ENCODE measurements at places on chromosomes 13 and 19.

DNA sequence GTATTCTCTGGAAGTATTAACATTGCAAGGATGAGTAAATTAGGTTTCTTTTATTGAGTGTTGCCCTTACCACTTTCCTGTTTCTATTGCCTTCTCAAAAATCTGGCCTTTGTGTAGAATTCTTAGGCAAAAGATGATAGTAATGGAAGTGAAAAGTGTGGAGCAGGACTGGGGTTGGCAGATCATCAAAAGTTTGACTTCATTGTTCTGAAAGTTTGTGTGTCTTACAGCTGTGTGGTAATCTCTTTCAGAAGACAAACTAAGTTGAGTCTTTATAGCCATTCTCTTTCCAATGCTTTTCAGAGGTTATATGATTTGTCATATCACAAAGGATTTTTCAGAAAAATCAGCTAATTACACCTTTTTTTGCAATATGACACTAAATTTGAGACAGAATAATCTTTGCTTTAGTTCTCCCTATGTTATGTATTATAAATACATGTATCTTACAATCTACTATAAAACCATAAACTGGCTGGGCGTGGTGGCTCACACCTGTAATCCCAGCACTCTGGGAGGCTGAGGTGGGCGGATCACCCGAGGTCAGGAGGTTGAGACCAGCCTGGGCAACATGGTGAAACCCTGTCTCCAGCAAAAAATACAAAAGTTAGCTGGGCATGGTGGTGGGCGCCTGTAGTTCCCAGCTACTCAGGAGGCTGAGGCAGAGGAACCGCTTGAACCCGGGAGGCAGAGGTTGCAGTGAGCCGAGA lies 8.7 kb upstream of the KCNRG start:
- no peak for DNase-seq

DNA sequence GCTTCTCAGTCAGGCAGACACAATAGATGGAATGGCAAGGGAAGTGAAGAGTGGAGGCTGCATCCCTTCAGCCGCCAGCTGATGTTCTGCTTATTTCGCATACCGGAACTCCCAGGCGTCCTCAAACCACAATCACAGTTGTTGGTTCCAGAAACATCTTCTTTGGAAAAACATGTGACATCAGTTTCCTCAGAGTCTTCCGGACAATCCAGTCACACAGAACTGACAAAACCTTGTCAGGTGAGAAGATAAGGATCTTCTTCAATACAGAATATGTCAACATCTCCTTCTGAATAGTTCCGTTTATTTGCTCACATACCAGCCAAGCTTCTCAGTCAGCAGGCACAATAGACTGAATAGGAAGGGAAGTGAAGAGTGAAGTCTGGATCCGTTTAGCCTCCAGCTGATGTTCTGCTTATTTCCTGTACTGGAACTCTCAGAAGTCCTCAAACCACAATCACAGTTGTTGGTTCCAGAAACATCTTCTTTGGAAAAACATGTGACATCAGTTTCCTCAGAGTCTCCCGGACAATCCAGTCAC lies 45.1 kb upstream of the CEACAM21 start:
- DNase-seq = no peak

- no peak for DNase-seq
These were observed 155.5 kb downstream of the FLT1 start for GRCh38 chr13:28339419-28339818.

- DNase-seq = no peak
These were observed 97.5 kb downstream of the FOXO1 start for GRCh38 chr13:40569024-40569350.

GRCh38 chr13:114161028-114161556 lies 18.0 kb upstream of the CFAP97D2 start:
- no peak for DNase-seq

GRCh38 chr13:57634839-57635165 lies 3.3 kb downstream of the PCDH17 start:
- no peak for DNase-seq

DNA sequence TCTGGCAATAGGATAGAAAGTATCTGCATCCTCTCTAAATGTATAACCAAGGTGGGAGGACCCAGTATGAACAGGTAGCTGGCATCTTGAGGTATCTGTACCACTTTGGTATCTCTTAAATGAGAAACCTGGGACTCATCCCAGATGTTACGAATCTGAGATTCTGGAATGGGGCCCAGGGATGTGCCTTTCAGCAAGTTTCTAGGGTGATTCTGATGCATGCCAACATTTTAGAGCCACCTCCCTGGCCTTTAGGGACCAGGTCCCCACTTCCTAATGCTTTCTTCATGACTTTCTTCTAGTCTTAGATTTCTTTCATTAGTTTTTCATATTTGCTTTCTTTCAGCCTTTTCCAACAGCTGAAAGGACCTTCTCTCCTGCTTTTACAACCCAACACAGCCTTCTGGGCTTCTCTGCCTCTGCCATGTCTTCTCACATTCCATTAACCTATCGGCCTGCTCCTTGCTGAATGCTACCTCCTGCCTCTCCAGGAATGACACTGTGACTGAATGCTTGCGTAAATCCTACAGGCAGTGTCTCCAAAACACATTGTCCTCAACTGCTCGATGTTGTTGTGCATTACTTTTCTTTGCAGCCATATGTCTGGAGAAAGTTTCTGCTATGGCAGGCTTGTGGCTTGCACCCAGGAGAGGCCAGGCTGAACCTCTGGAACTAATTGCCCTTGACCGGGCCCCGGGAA lies 284.0 kb downstream of the DNAJC15 start:
- no peak for DNase-seq

DNA sequence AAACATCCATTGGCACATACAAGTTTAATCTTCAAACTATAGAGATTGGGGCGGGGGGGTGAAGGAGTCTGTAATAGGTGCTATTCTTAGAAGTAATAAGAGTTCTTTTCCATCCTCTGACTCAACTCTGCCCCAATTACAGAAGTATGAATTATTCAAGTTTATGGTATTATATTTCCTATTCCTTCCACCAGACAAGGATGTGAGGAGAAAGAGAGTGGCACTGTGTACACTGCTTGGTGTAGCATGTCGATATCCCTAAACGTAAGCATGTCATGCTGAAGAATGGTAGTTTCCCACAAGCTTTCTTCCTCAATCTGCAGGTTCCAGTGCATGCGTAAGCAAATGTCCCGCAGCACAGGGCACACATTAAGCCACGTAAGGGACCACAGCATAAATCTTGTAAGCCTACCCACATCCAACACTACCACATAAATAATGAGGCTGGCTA lies 14.1 kb downstream of the BRD4 start:
- DNase-seq = no peak

GRCh38 chr13:35953537-35954206 lies 177.5 kb downstream of the DCLK1 start:
- DNase-seq = no peak

GRCh38 chr13:50809133-50810090 lies 34.1 kb downstream of the DLEU7 start:
- DNase-seq = no peak

- no peak for DNase-seq
These were observed 36.4 kb downstream of the PSG11 start for GRCh38 chr19:42989851-42990250.

DNA sequence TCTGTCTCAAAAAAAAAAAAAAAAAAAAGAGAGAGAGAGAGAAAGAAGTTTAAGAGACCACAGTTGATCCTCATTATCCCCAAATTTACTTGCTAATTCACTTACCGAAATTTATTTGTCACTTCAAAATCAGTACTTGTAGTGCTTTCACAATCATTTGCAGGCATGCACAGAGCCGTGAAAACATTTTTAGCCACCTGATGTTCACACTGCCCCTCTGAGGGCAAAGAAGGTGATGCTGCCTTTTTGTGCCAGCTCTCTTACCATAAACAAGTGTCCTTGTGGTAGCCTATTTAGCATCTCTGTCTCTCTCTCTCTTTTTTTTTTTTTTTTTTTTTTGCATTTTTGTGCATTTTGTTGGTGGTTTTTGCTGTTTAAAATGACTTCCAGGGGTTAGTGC lies 24.1 kb upstream of the CASP14 start:
- no peak for DNase-seq

DNA sequence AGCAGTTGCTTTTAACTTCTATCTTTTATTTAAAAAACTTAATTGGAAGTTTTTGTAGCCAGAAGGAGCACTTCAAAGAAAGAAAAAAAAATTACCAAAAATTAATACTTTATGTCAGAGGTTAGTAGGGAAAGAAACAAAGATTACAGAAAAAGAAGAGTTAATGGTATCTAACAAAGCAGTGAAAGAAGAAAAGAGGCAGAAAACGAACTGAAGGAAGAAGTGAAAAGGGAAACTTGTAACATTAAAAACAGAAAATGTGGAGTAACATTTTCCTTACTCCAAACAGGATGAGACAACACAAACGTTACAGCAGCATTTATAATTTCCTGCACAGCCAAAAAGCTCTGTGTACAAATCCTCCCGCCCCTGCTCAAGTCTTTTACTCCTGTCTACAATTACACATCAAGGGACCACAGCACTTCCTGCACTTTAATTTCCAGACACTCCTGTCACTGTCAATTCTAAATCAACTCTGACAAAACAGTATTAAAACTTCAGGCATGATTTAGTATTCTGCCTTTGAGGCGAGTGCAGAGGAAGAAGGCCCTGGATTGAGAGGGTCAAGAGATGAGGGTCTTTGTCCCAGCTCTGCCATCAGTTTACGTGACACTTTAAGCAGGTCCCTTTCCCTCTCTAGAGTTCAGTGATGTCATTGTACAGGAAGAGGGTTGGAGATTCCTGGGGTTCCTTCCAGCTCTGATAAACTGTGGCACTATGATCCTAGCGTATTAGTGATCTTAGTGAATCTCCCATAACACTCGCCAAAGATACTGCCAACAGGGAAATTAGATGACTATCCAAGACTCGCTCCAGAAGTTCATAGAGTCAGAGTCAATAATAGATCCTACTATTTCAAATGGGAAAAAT lies 53.2 kb upstream of the LSM14A start:
- DNase-seq = no peak

- DNase-seq = no peak
These were observed 321.5 kb upstream of the MAB21L1 start for GRCh38 chr13:35797991-35798390.

GRCh38 chr19:13039211-13039789 lies 44.0 kb downstream of the NFIX start:
- DNase-seq = no peak

- DNase-seq = no peak
These were observed 101.8 kb upstream of the MBNL2 start for GRCh38 chr13:97120346-97120745.

GRCh38 chr13:43815204-43815603 lies 28.4 kb upstream of the ENOX1 start:
- no peak for DNase-seq

DNA sequence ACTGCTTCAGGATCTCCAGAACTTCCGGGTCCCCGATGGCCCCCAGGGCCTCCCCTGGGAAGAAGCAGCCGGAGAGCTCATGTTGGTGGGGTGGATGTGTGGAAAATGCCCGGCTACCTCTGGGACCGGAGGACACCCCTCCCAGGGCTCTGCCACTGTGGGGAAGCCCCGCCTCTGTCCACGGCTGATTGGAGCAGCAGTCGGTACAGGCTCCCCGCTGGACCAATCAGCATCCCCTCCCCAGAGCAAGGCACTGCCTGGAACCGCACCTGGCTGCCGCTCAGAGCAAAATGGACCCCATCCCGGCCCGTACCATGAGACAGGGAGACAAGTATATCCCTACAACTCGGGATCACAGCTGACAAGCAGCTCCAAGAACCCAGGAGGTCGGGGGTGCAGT lies 6.4 kb downstream of the DOHH start:
- DNase-seq = no peak

GRCh38 chr19:15112385-15112784 lies 5.2 kb downstream of the SYDE1 start:
- no peak for DNase-seq

GRCh38 chr13:49248622-49249002 lies 887 bp downstream of the CDADC1 start:
- no peak for DNase-seq

DNA sequence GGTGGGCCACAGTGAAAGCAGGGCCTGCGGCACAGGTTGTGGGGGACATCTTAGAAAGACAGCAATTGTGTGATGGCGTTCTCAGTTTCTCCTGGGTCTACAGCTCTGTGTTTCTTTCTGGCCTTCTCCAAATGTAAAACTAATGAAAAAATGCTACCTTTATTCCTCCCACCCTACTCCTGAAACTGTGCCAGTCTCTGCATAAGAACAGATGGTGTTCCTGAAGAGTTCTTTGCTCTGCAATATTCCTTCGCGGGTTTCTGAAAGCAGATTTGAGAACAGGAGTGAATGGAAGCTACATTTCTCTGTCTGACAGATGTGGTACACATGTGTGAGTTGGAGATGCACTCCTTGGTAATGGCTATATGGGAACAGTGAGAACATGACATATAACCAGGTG lies 18.0 kb upstream of the LRCH1 start:
- no peak for DNase-seq

DNA sequence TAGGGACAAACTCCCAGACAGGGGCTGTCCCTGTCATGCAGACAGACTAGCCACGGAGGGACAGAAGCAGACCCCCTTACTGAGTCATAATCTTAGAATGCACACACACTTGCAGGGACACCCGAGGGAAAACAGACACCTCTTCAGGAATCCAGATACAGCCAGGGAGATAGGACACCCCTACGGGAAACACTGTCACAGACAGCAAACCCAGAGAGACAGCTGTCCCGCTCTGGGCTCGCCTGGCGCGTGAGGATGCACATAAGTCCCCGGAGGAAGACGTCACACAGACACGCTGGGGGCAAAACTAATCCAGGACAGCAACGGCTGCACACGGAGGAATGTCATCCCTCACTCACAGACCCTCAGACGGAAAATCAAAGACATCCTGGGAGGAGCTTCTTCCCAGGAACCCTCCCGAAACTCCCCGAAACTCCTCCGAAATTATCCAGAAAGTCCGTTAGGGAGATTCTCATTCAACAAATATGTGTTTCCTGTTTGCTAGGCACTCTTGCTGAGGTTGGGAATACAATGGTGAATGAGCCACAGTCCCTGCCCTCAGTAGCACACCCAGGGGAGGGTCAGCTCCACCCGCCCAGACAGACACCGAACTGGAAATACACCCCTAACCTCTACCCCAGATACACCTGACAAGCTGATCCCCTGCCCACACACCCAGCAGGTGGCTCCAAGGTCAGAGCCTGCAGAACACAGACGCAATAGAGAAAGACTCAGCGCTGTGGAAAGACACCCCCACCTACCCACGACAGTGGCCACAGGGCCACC lies 15.2 kb upstream of the TOMM40 start:
- DNase-seq = no peak
